ENCODE measurements at places on chromosomes 11 and 22.

DNA sequence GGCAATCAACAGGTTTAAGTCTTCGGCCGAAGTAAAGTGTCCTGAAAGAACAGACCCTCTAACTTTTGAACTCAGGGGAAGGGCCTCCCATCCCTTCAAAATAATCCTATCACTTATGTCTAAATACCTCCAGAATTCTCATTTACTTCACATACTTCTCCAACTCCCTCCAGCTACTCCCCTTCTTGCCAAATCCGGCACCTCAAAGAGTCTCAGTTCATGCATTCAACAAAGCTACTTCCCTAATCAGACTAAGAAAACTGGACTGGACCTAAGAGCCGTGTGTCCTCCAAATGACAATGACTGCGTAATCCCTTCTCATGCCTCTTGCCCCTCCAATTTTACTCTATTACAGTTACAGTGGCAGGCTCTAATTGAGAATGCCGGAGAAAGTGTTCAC, 1.3 kb downstream of the DDB1 start:
- no peak for DNase-seq

DNA sequence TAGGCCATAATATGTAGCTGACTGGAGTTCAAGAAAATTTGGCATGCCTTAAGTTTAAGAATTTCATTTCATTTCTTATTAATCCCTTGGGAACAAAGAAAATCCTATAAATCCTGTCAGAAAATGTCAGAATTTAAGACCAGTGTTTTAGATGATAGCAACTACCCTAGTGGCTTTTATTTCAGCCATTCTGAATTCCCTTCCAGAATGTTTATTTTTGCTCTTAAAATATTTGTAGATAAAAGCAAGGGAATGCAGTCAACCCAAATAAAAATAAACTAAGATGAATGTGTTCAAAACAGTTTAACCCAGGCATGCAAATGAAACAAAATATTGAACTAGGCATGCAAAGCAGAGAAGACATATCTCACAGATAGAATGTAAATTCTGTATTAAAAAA, 356.9 kb upstream of the LRRC4C start:
- no peak for DNase-seq

DNA sequence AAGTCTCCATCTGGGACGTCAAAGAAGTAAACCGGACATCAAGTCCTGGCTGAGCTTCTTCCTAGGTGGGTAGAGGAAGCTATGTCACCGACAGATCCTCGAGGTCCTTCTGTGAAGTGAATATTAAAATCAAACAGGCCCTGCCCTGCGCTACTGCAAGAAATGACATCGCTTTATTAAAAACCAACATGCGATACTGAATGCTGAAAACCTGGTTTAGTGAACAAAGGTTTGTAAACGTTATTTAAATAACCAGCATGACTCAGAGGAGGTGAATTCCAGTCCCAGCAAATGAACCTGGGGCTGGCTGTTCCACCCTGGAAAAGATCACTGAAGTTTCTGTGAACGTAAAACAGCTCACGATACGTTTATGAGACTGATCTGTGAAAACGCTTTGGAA, 645 bp downstream of the RTCB start:
- DNase-seq, result no peak

DNA sequence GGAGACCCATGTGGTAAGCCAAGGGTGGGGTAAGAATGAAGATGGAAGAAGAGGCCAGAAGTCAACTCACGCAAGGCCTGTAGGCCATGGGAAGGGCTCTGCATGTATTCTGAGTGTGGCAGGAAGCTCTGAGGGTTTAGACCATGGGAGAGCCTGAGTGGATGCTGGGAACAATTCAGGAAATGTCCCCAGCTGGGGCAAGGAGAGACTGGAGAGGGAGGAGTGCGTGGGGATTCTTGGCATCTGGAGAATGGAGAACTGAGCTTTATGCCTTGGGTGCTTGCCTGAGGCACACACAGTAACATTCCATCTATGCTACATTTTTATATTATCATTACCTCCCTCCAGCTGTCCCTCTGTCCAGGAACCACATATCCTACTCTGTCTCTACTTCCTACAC, 50.4 kb upstream of the CD82 start:
- DNase-seq, result no peak

DNA sequence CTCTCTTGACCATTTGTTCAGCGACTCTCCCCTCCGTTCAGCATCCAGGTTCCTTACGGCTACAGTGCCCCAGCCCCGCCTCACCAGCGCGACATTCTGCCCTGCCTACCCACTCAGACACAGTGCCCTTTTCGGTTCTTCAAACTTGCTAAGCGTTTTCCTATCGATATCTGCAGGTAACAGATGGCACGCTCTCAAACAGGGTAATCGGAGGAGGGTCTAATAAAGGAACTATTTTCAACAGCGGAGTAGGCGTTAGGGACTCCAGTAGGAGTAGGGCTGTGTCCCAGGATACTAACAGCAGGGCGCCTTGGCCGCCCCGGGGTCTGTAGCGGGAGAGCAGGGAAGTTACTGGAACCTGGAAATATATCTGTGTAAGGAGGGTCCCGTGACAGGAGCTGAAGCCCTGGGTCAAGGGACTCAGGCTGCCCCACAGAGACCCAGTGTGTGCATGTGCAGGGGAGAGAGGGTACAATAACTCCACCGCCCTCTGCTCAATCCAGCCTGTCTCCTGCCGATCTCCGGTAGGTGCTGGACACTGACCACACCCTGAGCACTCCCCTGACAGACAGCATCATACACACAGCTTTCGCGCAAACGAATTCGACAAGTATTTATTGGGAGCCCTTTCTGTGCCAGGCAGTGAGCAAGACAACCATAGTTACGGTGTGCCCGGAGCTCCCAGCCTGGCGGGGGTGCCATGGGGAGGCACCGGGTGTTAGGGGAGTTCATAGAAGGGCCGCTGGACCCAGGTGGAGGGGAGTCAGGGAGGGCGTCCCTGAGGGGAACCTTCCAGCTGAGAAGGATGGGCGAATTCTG, 2.1 kb downstream of the KLHL35 start:
- no peak for DNase-seq

DNA sequence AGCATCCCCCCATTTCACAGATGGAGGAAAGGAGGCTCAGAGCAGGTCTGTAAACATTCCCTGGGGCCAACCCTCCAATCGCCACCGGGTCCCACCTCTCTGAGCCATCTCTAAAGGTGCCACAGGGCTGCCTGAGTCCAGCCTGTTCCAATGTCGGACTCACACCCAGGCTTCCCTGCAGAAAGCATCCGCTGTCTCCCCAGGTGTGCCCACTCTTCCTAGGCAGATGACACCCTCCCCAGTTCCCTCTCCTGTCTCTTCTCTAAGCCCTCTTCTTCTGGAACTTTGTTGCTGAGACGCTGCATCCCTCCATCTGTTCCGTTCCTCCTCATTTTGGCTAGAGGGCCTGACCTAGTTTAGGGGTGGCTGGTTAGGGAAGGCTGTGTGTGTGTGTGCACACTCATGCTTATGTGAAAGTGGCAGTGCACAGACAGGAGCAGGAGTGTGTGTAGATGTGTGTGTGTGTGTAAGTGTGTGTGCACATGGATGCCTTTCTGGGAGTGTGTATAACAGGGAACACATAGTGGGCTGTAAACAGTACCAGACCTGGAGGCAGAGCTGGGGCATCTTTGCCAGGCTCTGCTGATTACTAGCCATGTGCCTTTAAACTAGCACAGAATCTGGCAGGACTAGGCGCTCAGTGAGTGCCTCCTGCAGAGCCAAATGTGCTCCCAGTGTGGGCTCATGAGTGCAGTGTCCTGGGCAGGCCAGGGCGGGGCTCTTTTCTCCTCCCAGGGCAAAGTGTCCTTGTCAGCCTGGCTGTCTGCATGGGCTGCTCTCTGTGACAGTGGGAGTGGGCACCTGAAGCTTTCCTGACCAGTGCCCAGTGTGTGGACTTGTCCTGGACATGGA, 77.3 kb upstream of the NECTIN1 start:
- no peak for DNase-seq

- DNase-seq, result no peak
Observed at GRCh38 chr11:15971215-15971546, 385.2 kb downstream of the SOX6 start.

DNA sequence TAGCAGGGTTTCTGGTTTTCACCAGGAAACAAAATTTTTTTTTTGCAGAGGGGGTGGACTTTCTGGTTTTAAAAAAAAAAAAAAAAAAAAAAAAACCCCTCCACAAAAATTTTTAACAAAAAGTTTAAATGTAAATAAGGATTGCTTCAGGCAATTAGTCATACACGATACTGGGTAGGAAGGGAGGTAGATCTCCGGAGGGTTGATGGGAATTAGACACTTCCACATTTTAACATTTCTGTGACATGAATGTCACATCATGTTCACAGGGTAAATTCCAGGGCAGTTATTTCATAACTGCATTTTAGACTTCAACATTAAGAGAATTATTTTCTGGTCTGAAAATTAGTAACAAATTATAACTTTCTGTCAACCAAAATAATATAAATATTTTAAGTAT, 15.9 kb downstream of the NUP98 start:
- no peak for DNase-seq

- DNase-seq, result no peak
Observed at GRCh38 chr11:62830904-62831519, 839 bp downstream of the STX5 start.

DNA sequence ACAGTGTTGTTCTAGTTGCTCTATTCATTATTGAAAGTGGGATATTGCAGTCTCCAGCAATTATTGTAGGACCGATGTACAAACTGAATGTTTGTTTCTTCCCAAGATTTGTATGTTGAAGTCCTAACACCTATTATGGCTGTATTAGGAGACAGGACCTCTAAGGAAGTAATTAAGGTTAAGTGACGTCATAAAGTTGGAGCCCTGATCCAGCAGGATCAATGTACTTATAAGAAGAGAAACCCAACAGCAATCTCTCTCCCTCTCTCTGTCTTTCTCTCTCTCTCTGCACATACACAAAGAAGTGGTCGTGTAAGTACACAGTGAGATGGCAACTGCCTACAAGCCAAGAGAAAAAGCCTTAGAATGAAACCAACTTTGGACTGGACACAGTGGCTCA, 16.1 kb upstream of the SLC35C1 start:
- no peak for DNase-seq

GRCh38 chr11:27440090-27440489, 32.5 kb downstream of the LGR4 start:
- DNase-seq, result no peak

DNA sequence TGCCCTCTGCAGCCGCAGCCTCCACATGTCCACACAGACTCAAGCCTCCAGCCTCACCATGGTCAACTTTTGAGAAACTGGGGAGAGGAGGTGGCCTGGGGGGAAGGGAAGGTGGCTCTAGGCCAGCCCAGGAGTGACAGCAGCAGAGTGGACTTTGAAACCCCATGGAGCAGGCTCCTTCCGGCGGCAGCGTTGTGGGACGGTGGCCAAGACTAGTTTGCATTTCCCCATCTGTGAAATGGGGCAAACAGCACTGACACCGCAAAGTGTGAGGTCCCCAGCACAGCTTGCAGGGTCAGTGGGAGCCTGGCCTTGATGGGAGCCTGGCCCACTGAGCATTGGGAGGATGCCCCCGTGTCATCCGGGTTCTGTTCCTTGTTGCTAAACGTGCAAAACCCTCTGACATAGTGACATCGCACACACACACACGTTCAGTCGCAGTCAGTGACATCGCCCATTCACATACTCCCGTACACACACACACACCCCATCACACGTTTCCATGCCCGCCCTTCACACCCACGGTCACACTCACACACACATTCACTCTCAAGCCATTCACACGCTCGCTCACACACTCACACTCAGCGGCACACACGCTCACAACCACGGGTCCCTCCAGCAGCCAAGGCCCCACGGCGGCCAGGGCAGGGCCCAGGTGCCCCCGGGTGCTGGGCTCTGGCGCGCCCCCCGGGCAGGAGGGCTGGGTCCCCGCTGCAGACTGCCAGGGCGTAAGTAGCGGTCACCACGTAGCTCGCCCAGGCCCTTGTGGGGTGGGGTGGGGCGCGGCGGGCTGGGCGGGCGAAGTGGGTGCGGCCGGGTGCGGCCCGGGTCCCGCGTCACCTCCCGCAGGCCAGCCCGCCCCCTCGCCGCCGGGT, 585 bp downstream of the CYB5R3 start:
- no peak for DNase-seq

DNA sequence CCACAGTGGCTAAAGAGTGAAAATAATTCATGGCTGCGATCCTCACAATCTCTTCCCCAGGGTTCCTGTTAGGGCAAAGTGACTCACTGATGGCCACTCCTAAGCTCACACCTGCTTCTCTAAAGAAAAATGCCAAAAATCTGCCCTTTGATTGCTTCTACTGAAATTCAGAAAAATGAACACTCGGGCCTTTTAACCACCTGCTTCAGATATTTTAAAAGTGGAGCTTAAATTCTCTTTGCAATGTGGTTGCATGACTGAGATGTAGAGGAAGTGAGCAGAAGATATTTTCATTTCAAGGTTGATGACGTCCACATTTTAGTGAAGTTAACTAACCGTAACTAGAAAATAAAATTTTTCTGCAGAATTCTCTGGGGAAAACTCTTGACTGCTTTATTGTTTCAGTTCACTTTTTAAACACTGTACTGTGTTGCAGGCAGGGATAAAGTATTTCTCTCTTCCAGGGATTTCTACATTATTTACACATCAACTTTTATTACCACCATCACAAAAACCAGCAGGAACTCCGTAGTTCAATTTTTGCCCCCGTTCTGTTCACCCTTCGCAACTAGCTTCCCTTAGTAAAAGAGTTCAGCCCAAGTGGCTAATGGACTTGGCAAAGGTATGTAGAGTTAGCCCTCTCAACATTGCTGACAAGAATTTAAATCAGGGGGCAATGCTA, 8.5 kb downstream of the RAB30 start:
- no peak for DNase-seq

DNA sequence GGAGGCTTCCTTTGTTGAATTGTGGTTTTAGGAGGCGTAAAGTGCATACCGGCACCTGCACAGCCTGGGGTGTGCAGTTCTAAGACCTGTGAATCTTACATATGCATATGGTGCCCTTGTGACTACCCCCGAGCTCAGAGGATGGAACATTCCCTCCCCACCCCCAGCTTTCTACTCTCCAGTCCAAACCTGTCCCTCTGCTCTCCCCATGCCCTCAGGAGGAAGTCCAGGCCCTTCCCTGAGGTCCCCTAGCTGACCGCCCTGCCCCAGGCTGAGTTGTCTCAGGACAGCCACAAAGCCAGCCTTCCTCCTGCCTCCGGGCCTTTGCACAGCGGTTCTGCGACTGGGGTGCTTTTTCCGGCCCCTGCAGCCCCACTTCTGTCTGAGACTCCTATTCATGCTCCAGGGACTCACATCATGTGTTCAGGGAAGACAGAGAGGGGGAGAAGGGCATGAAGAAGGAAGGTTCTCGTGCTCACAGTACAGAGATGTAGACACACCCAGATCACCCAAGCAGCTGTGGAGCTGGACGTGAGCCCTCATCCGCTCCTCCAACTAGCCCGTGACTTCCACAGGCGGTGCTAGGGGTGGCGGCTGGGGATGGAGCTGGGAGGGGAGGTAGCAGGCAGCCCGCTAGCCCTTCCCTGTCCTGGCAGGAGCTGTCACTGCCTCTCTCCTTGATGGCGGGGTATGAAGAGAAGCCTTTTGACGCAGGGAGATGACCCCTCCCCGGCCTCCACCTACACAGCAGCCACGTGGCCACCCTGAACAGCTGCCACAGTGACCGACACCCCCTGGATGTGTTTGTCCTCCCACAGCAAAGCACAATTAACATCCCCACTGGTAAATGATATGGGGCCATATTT, 50.8 kb downstream of the FLRT1 start:
- no peak for DNase-seq

GRCh38 chr11:11313902-11314692, 39.0 kb downstream of the CSNK2A3 start:
- no peak for DNase-seq
